ENCODE measurements at places on chromosomes 2 and 18. TPM values are rescaled to one million over a fixed set of nuclear protein-coding genes. Genes with fewer than 3 reads are reported as not detected.

ASTL gene
- not detected for polyA plus RNA-seq

PAPOLG gene
- polyA plus RNA-seq, result 4.7 TPM

CD207 gene
- 0.67 TPM for polyA plus RNA-seq

RNF152 gene
- 4.2 TPM for polyA plus RNA-seq

DARS1 gene
- 53.2 TPM for polyA plus RNA-seq

HOXD1 gene
- polyA plus RNA-seq, result 0.45 TPM

ANKRD62 gene
- polyA plus RNA-seq, result 0.18 TPM

KCNK3 gene
- polyA plus RNA-seq, result 24.8 TPM
